ENCODE measurements at places on chromosomes 12 and 14.

- DNase-seq: no peak
Measured at GRCh38 chr12:54169036-54169435, 19.7 kb downstream of the SMUG1 start.

DNA sequence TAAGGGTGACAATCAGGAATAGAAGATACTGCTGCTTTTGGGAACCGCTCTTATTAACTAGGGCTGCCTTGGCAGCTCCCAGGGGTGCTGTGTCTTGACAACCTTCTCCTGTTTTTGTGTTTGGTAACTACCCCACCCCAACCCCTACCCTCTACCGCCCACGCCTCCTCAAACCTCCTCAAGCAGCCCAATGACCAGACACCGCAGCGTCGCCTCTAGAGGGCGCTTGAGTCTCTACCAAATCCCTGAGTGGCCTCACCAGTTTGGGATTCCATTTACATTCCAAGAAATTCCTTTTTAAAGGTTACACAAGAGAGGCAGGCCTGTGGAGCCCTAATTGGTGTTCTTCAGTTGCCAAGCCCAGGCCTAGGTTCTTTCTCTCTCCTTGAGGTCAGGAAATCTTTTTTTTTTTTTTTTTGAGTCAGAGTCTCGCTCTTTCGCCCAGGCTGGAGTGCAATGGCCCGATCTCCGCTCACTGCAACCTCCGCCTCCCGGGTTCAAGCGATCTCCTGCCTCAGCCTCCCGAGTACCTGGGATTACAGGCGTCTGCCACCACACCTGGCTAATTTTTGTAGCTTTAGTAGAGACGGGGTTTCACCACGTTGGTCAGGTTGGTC lies 72.4 kb upstream of the USP44 start:
- DNase-seq: no peak

GRCh38 chr12:78559416-78559815 lies 305.2 kb upstream of the SYT1 start:
- no peak for DNase-seq

- no peak for DNase-seq
Measured at GRCh38 chr12:12818701-12819100, 5.6 kb downstream of the DDX47 start.

- DNase-seq: no peak
Measured at GRCh38 chr12:120960657-120961056, 17.7 kb upstream of the HNF1A start.

DNA sequence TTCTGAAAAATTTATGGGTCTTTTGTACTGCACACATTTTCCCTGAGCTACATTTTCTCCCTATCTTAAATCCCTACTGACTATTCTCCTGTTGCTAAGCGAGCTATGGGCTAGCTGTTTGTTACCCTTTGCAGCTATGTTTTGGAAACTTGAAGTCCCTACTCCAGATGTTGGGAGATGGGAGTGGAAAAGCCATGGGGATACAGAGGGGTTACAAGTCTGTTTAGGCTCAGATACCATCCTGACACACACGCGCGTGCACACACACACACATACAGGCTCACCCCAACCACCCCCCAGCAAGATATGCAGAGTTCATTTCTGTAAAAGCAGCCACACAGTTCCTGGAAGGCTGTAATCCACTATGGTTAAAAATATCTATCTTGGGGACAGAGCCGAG lies 15.8 kb downstream of the ATP5MC2 start:
- DNase-seq: no peak

- no peak for DNase-seq
Measured at GRCh38 chr12:75289753-75290152, 40.4 kb downstream of the CAPS2 start.

GRCh38 chr12:100656856-100657255 lies 83.4 kb downstream of the GAS2L3 start:
- no peak for DNase-seq

DNA sequence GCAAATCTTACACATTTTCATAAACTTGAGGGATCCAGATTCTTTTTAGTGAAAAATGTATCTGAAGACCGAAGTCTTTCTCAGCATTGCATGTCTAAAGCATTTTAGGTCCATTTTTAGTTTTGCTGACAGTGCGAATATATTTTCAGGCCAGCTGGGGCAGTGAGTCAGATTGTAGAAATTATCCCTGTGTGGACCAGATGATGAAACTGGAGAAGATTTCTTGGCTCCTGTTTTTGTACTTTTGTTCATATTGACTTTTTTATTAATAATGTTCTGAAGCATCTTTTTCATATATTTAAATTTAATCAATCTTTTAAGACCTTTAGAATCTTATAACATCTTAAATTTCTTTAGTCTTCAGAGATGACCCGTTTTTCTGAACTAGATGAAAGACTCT lies 173.1 kb downstream of the FLRT2 start:
- DNase-seq: no peak

DNA sequence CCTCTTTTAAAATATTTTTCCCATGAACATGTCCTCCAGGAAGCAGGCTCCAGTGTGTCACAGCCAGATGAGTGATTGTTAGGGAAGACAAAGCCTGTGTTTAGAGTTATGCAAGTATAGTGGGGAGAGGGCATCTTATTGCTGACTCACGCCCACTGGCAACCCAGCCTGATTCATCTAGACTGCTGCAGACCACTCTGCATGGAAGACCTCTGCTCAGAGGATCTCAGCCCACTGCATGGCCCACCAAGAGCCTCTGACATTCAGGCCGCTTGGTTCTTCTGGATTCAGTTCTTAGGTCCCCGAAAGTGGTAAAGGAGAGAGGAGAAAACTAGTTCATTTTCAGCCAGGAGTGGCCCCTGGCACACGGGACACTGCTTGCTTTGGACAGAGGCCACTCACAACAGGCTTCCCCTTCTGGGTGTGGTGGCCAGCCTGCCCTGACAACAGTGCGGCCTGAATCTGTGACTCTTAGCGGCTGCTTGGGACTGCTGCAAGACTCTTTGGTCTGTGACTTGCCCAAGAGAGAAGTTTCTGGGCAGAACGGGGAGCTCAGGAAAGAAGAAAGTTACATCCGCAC lies 266.3 kb downstream of the ZFP36L1 start:
- no peak for DNase-seq

- DNase-seq: no peak
Measured at GRCh38 chr12:29008786-29009185, 140.3 kb upstream of the FAR2 start.

- peak; percentile 9 for DNase-seq
Measured at GRCh38 chr14:51094282-51094821, 553 bp downstream of the TRIM9 start.

GRCh38 chr12:2411616-2412304 lies 359.0 kb downstream of the CACNA1C start:
- no peak for DNase-seq

DNA sequence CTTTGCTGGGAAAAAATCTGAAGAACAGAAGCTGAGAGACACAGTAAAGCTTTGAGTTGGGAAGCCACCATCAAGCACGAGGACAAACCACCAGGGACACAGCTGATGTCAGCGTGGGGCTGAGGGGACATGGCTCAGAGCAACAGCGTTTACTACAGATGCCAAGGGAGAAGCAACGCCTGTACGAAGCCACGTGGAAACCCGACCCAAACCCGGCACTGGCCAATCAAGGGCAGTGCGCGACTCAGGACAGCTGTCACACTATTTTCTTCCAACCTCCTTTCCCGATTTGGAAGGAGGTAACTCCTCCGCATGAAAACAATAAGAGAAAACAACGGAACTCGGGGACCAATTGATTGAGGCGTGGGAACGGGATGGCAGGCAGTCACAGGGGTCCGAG lies 20.2 kb upstream of the CHGA start:
- no peak for DNase-seq

DNA sequence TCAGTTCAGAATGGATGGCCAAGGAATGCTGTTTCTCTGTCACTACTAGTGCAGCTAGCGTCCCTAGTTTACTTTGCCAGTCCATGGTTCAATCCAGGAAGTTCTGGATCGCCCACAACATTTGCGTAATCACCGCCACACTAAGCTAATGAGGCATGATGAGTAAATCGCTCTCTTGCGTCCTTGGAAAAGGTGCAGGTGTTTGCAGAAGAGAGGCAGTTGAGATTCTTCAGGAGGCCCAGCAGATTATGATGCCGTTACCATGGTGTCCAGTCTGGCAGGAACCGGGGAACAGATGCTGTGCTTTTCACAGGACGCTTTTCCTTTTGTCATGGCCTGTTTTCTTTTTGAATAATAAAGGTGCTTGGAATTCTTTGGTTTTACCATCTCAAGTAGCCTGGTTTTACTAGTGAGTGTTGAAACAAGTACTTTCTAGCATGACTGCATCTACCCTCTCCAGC lies 9.0 kb downstream of the TPH2 start:
- DNase-seq: no peak

- no peak for DNase-seq
Measured at GRCh38 chr12:117300174-117300573, 61.3 kb downstream of the NOS1 start.

DNA sequence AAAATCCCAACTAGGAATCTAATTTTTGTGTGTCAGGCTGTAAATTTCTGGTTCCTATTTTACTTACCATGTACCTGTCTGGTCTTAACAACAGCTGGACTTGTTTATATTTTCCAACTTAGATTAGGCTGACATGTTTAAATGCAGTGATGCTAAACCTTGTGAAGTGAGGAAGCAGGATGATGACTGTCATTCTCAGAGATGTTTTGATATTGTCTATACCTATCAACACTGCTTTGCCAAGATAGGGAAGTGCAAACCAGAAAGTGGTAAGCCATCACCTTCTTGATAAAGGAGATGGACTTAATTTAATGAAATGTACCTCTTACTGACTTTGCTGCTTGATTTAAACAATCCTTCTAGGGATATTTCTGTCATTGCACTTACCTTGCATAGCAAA lies 2.1 kb downstream of the BICD1 start:
- no peak for DNase-seq

DNA sequence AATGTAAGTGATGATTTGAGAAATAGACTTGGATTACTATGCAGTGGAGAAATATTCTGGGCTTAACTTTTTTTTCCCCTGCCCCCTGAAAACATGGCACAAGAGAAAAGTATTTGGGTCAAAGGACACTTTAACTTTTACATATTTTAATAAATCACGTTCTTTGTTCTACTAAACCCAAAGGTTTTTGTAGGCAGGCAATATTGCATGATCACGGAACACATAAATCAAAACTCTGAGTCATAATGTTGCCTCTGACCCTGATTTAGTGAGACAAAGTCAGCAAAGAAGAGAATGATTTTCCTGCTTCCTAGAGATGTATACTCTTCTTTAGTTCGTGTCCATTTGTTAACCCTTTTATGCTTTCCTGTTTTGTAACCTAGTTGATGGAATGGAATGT lies 38.0 kb downstream of the ABCD2 start:
- no peak for DNase-seq

DNA sequence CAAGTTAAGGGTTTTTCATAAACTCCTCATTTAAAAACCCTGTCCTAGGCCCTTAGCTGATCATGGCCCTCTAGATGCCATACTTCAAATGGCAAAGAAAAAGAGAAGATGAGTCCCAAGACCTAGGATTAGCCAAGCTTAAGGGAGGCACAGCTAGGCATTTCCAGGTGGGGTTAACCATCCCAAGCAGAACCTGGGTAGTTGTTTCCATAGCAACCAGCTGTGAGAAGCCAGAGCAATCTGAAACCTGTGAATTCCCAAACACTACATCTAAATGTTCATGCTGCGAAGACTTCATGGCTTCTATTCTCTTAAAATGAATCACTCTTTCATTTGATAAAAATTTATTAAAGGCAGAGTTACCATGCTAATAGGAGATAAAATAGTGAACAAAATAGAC lies 372.9 kb downstream of the C12orf50 start:
- DNase-seq: no peak

- DNase-seq: no peak
Measured at GRCh38 chr14:101184572-101184971, 281.1 kb upstream of the RTL1 start.

GRCh38 chr14:93315575-93315974 lies 17.3 kb downstream of the BTBD7 start:
- DNase-seq: no peak

DNA sequence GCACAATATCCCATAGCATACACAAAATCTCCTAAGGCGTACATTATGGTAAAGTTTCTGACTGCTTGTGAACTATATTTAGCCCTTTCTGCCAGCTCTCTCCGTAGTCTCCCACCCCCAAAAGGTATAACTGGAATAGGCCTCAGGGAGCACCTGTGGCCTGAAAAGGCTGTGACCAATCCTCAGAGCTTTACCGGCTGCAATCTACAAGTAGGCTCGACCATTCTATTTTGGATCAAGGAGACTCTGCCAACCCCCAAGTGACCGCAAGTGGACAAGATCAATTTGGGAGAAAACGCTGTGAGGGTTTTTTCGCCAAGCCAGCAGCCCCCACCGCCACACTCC lies 1.2 kb downstream of the PPTC7 start:
- no peak for DNase-seq

GRCh38 chr14:96949594-96949993 lies 152.4 kb downstream of the VRK1 start:
- DNase-seq: no peak

- DNase-seq: no peak
Measured at GRCh38 chr12:58395056-58395455, 453.7 kb downstream of the ATP23 start.
